NCI-H1417 (cell line): ENCODE measurements at places on chromosomes 3 and 15.

DNA sequence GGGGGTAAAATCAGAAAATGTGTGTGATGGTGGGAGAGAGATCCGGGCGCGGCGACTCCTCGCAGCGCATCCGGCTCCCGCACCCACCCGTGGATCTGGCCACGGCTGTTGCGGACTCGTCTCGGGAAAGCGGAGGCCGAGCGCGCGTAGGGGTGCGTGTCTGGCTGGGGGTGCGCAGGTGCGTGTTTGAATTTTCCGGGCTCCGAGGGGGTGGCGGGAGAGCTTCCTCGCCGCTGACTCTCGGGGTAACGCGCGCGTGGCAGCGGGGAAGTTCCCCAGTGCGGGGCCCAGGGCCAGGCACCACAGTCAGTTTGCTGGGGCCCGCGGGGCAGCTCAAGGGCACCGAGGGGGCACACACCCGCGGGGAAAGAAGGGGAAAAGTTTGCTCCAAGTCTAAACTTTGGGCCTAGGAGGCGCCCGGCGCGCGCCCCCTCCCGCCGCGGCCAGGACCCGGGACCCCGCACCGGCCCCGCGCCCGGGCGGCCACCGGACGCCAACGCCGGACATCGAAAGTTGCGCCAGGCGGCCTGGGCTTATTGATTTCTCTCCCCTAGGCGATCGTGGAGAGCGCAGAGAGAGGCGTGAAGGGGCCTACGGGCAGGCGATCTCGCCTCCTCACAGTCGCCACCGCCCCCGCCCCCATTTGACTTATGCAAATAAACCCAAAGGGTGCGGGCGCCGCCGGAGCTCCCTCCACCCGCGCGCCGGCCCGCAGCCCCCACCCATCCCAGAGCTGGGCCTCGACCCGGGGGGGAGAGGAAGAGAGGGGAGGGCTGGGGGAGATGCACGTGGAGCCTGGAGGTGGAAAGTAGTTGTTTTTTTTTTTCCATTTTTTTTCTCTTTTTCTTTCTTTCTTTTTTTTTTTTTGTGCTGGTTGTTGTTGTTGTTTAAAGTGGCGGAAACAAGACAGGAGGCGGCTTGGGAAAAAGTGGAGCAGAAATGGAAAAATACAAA, 639 bp downstream of the FOXP1 start:
- DNase-seq, result peak; percentile 74

- no peak for DNase-seq
Observed at GRCh38 chr3:25568525-25569078, 96.1 kb downstream of the TOP2B start.

- DNase-seq, result no peak
Observed at GRCh38 chr3:38636881-38637280, 12.6 kb downstream of the SCN5A start.

DNA sequence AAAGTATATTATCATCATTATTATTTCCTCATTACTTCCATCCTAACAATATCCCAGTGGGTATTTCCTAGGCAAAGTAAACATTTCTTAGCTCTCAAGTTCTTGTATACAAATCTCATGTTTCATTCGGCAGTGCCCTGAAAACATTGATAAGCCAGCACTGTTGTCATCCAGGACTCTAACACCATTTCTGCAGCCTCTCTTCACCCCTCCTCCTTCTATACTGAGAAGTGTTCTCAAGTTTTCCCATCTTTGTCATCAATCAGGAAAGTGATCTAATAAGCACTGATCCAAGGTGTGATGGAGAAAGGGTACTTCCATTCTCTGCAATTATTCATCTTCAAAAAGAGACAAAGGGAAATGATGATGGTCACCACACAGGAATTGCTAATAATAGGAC, 168.4 kb upstream of the CCDC54 start:
- DNase-seq, result no peak

- DNase-seq, result no peak
Observed at GRCh38 chr3:188554404-188554803, 400.4 kb downstream of the LPP start.

- no peak for DNase-seq
Observed at GRCh38 chr3:46252980-46253379, 10.7 kb downstream of the CCR3 start.

GRCh38 chr3:82800248-82800647, 1038.8 kb upstream of the GBE1 start:
- no peak for DNase-seq

DNA sequence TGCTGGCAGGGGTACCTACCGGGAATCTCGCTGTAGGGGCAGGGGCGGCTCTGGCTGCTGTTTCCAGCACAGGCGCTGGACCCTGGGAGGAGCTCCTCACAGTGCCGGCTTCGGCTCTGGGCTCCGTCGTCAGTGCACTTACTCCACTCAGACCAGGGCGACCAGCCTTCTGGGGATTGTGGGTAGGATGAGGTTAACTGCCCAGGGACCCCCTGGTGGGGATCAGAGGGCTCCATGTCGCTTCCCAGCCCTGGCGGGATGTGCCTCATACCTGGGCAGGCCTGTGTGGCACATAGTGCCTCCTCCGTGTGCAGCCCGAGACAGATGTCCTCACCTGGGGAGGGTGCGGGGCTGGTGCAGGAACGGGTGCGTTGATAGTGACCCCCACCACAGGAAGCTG, 115.7 kb downstream of the SEMA5B start:
- DNase-seq, result no peak

- no peak for DNase-seq
Observed at GRCh38 chr3:48130321-48130904, 57.8 kb downstream of the CDC25A start.

- DNase-seq, result no peak
Observed at GRCh38 chr15:75869446-75869845, 26.2 kb downstream of the UBE2Q2 start.

DNA sequence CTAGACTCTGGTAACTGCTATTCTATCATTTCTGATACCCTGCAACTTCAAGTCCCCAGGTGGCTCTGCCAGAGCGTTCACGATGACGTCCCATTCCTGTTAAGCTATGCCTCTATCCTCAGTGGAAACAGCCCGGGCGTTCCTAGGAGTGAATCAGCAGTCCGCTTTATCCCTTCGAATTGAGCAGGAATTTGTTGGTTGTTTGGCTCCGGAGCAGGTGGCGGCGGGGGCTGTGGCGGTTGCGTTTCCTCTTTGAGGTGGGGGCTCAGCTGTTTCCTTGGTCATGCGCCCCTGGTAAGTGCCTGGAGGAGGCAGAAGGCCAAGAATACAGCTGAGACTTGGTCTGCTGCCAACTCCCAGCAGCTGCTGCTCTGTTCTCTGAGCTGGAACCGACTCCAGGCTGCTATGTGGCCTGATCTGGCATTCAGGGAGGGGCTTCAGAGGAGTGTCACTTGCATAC, 25.2 kb downstream of the ARPP21 start:
- peak; percentile 75 for DNase-seq
